ENCODE measurements at places on chromosomes 2 and 18.

- no peak for DNase-seq
These were observed 4.6 kb downstream of the MBP start for GRCh38 chr18:77127769-77128671.

DNA sequence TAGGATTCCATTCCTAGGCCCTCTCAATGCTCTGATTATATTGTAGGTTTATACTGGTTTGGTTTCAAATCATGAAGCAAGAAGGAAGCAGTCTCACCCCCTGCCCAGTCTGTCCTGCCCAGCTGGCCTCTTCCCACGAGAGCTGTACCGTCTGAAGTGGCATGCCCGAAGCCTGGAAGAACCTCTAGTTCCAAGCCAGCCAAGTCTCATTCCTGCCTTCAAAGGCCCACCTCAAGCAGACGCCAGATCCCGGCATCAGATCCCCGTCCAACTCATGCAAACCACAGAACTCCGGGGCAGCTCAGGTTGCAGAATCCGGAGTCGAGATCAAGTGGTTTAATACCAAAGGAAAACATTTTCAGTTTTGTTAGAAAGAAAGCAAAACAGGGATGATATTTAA, 234.4 kb downstream of the LPIN1 start:
- DNase-seq: no peak

- DNase-seq: no peak
These were observed 110.4 kb upstream of the GULP1 start for GRCh38 chr2:188181067-188181838.

DNA sequence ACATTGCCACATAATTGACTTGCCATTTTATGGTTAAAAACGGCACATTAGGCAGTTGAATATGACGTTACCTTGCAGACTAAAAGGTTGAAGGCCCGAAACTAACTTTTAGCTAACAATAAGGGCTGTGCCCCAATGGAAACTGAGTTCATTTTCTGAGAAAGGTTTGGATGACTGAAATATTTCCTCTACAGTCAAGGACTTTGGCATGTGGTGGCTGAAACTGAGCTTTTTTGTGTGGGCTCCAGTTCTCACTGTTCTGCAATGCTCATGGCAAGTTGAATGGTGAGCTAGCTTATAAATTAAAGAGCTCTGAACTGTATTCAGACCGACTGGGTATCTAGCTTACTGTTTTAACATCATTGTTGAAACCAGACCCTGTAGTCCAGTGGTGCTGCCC, 23.8 kb upstream of the TXNDC2 start:
- no peak for DNase-seq

DNA sequence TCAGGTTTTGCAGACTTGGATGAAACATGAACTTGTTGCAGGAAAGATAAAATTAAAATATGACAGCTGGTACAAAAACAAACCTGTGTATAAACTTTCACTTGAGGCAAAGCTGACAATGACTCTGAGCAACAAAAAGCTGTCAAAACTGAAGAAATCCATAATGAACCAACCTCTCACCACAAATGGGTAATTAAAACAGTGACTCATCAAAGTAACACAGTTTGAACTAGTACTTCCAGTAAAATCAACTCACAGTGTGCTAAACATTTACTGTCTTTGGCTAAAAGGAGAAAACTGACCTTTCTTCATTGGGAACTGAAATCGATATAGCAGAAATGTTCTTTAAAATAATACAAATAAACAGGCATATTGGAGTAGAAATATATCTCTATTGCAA, 209.7 kb downstream of the WDPCP start:
- DNase-seq: no peak

DNA sequence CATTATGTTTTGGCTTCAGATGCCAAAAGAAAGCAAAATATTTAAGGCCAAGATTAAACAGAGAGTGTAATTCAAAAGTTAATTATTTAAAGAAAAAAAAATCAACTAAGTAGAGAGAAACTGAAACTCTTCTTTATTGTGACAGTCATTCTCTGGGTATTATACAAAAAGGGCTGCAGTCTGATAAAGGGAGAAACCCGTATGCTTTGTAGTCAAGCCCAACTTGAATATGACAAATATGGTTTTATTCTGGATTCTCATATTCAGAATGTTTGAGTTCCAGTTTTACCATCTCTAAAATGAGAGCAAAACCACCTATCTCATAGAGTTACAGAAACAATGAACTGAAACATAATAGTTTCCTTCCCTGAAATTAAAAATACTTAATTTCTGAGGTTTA, 8.2 kb downstream of the CDH2 start:
- no peak for DNase-seq

DNA sequence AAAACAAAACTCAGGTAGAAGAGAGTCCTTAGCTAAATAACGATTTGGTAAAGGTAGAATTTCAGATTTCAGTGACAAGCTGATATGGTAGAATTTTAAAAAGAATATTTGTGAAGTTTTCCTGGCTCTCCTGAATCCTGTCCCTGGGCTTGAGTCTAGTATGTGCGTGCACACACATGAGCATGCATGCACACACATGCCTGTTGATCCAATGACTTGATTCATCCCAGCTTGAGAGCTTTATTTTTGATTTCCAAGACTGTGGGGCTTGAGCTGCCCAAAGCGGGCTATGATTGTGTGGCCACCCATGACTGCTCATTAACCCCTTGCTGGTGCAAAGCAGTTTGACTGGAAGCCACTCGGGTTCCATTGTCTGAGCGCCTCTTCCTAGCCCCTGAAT, 9.0 kb downstream of the LIPG start:
- DNase-seq: no peak

DNA sequence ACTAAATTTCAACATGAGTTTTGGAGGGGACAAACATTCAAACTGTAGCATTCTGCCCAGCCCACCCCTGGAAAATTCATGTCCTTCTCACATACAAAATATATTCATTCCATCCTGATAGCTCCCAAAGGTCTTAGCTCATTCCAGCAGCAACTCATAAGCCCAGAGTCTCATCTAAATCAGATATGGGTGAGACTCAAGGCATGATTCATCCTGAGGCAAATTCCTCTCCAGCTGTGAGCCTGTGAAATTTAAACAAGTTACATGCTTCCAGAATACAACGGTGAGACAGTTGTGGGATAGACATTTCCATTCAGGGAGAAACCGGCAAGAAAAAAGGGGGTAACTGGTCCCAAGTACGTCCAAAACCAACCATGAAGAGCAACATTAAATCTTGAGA, 43.5 kb upstream of the FAHD2A start:
- no peak for DNase-seq

DNA sequence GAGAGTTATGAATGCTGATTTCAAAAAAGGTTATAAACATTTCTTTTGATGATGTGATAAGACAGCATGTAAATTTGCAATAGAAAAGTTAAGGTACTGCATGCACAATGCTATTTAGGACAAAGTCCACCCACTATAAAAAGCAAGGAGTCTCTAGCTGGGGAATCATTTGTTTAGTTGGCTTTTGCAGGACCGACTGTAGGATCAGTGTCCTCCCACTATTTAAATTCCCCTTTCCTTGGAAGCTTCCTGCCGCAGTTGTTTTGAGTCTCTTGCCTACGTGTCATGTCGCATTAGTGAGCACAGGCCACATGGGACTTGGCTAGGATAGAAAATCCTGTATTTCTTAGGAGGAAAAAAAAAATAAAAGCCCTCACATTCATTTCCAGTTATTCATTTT, 13.1 kb downstream of the QPCT start:
- DNase-seq: no peak

DNA sequence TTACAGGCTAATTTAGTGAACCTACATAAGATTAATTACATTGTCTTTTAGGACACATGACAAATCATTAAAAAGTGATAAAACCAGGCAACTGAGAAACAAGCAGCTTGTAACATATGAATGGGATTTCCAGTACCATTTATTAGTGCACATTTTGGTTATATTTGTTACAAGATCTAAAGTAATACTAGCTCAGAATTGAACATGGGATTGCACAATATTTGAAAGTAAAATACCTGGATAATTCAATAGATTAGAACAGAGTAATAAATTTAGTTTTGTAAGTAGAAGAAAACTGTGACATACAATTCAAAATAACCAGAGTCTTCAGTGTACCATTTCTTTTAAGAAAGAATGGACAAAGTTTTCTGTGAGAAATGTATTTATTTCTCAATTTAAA, 1400.7 kb upstream of the ACVR2A start:
- DNase-seq: no peak

GRCh38 chr18:43606795-43607194, 329.5 kb upstream of the SYT4 start:
- no peak for DNase-seq

DNA sequence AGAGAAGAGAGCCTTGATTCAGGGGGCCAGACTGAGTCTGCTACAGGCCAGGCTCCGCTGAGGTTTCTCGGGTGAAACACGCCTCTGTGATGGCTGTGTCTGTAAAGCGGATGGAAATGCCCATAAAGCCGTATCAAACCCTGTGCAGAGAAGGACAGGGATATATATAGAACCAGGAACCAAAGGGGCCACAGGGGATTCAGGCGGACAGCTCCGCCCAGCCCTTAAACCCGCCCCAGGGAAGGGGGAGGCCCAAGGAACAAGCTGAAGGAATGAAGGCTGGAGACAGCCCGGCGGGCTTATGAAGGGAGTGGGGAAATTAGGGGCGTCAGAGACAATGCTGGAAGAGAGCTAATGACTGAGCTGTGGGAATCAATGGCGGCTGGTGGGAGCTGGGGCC, 42.1 kb downstream of the NHEJ1 start:
- DNase-seq: no peak

- DNase-seq: no peak
These were observed 124.8 kb downstream of the NUP35 start for GRCh38 chr2:183248866-183249567.

- DNase-seq: no peak
These were observed 2.7 kb downstream of the SDC1 start for GRCh38 chr2:20222014-20222768.

GRCh38 chr2:113218283-113219091, 44.7 kb downstream of the PSD4 start:
- no peak for DNase-seq

DNA sequence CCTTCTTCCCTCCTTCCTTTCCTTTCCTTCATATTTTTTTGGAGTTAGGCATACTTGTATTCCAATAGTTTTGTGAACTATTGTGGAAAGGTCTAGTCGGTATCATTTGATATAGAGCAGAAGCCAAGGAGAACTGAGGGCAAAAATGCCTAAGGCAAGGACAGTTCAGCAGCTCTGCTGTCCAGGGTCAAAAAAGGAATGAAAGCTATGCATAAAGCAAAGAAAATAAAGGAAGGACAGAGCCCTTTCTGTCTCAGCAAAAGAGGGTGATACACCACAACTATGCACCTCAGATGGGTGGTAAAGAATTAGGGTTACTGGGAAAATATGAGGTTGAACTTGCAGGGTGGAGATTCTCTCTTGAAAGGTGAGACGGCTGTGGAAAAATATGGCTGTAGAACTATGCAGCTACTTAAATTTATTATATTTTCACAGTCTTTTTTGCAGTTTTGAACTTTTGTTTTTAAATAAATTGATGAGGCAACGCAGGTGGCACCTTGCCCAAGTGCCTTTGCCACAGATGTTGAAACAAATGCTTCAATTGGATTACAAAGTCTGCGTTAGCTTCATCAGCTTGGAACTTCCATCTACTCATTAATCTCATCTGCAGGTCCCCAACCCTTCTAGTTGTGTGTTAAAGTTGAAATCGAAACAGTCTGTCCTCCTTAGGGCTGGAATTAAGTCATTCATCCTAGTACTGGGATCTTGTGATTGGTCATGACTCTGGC, 20.8 kb downstream of the LHCGR start:
- DNase-seq: no peak

DNA sequence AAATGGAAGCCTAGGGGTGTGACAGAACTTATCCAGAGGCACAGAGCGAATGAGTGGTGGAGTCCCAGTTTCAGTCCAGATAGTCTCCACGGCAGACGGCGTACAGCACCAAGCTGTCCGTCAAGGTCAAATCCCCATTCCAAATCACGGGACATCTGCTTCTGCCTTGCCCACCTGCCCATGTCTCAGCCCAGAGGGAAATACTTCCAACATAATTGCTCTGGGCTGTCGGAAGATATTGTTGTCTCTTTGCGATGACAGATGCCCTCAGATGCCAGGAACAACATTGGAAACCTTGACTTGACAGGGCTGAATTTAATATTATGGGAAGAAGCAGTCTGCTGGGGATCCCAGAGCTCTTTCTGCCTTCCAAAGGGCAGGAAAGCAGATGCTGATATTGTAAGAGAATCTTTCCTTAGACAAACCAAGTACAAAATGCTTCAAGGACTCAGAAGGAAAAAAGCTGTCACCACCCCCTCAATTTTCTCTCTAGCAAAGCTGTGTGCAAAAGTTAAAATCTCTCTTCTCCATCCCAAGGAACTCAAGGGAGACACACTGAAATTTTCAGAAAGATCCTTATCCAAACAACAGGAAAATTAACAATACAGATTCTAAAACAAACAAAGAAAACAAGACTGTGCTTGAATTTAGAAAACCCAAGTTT, 364.0 kb downstream of the LRATD1 start:
- DNase-seq: no peak
